ENCODE measurements at places on chromosomes 1 and 21.

GRCh38 chr21:45187646-45188045 is 100.0 kb downstream of the POFUT2 start:
- no peak for DNase-seq

DNA sequence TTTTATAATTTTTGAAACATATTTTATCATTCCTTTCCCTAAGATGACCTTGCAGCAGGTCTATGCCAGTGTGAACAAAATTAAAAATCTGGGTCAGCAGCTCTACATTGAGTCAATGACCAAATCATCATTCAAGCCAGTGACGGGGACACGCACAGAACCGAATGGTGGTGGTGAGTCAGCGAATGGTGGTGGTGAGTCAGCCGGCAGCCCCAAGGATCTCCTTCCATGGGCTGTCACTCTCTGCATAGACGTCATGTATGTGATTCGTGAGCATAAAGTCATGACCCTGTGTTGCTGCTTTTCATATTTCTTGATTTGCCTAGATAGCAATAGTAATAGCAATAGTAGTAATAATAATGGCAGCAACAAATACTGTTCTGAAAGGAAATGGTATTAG is 26.3 kb downstream of the PER3 start:
- no peak for DNase-seq

- no peak for DNase-seq
Measured at GRCh38 chr1:100597061-100597741, 59.3 kb downstream of the GPR88 start.

GRCh38 chr21:17370263-17370662 is 142.6 kb upstream of the CXADR start:
- peak; percentile 60 for DNase-seq

DNA sequence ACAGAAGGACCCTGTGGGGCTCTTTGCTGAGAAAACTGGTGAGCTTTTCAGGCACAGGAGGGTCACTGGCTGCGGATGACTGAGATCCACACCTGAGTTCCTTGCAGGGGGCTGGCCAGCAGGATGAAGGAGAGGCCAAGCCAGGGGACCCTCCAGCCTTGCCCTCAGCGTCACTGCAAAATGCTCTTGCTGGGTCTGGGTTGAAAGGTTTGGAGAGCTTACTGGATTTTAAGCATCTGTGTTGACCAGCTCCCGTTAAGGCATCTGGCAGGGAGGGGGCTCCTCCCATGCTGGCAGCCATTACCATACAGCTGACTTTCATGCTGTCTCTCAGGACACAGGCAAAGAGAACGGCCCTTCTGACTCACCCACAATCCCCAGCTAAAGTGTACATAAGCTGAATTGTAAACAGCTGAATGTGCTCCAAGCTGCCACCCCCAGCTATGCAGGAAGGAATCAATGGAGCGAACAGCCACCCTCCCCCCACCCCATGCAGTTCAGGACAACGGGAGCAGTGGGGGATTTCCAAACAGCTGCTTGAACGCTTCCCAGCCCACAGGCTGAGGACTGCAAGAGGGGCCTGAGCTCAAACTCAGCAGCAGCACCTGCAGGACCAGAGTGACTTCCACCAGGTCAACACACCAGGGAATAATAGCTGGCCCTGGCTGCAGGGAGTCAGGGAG is 21.3 kb upstream of the A3GALT2 start:
- DNase-seq, result peak; percentile 79

GRCh38 chr1:98749152-98749756 is 87.7 kb downstream of the SNX7 start:
- DNase-seq, result no peak

DNA sequence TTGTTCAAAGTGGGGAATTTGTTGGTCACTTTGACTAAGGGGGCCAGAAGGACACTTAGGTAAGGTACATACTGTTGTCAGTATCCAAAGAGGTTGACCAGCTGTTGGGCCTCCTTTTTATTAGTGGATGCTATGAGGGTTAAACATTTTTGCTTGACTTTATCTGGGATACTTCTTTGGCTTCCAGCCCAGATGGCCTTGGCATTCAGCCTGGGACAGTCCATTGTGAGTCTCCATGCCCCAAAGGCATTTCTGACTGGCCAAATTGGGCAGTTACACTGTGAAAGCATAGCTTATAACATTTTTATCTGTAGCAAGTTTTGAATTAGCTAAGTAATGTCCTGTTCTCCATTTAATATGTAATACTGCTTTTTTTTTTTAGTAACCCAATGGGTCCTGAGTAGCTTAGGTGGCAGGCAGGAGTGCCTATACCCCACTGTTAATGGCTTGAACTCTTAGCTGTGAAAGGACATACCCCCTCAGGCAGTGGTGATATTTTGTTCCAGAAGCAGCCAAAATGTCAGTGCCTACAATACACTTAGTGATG is 35.4 kb upstream of the CD1D start:
- peak; percentile 68 for DNase-seq

GRCh38 chr1:100502052-100502792 is 35.7 kb upstream of the GPR88 start:
- no peak for DNase-seq

DNA sequence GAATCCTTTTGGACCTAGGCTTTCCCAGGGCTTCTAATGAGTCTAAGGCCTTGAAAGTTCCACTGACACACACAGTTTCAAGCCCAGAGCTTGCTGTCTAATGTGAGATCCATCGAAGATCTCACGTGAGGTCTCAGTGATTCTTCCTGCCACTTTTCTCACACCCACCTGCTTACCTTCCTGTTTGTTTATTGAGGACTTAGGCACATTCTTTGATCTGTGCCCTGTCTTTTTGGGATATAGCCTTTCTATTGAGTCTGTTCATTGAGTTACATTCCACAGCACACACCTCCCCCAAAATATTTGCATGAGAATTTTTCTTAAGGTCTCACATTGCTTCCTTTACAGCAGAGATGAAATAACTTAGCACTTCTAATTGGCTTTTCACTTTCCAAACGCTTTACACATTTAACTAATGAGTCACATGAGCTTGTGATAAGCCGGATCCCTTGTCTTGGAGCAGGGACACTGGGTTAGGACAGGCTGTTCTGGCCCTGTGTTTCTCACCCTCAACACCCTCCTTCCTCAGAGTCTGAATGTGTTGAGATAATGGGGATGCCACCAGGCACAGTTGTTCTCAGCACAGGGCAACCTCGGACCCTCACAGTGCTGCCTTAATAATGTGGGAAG is 288.3 kb downstream of the TM2D1 start:
- no peak for DNase-seq

DNA sequence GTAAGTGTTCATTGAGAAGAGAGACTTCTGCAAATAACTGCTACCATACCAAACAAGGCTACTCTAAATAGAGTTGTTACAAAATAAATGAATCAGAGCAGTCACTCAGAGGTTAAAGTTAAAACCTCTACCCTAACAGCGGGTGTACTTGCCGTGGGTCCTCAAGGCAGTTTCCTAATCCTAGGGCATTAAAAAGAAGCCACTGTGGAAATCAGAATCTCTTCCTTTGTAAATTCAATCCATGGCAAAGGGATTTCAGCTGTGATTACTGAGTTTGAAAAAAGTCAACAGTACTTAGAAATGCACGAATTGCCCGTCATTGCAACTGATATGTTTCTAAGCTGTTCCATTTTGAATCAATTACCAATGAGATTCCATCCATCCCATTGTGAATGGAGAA is 13.5 kb downstream of the TBX15 start:
- DNase-seq, result no peak

DNA sequence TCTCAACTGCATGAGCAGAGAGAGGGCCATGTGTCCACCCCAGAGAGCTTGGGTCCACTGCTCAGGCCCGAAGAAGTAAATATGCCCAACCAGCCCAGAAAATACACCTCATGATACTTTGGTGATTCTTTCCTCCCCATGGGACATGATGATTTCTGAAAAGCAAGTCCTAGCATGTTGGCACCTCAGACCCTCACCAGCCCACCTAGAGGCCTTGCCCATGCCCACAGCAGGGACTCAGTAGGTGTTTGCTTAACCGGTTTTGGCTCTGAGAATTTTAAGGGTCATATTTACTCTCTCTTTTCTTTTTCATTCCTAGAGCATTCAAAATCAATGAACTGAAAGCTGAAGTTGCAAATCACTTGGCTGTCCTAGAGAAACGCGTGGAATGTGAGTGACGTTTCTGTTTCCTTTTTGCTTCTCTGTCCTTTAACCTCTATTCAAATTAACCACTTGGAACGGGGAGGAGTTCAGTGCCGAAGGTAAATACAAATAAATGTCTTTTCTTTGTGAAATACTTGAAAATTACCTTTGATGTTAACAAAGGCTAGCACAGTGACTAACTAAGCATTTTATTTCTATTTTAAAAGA is 79.7 kb downstream of the PDE9A start:
- no peak for DNase-seq

- DNase-seq, result no peak
Measured at GRCh38 chr1:224673141-224673540, 57.0 kb downstream of the CNIH3 start.

DNA sequence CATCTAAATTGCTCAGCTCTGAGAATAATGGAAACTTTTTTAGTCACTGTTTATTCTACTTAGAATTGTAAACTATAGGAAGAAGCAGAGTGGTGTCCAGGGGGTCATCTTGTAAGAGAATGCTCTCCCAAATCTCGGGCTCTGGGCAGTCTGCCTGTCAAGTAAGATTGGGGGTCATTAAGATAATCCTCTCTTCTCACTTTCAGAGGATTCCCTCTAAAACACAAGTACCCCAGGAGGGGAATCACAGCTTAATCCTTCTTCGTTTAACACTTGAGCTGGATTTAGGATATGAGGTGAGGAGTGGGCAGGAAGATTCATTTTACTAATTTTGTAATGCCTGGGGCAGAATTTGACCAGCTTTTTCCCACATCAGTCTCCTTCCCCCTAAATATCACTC is 81.2 kb downstream of the RPS6KA1 start:
- no peak for DNase-seq

DNA sequence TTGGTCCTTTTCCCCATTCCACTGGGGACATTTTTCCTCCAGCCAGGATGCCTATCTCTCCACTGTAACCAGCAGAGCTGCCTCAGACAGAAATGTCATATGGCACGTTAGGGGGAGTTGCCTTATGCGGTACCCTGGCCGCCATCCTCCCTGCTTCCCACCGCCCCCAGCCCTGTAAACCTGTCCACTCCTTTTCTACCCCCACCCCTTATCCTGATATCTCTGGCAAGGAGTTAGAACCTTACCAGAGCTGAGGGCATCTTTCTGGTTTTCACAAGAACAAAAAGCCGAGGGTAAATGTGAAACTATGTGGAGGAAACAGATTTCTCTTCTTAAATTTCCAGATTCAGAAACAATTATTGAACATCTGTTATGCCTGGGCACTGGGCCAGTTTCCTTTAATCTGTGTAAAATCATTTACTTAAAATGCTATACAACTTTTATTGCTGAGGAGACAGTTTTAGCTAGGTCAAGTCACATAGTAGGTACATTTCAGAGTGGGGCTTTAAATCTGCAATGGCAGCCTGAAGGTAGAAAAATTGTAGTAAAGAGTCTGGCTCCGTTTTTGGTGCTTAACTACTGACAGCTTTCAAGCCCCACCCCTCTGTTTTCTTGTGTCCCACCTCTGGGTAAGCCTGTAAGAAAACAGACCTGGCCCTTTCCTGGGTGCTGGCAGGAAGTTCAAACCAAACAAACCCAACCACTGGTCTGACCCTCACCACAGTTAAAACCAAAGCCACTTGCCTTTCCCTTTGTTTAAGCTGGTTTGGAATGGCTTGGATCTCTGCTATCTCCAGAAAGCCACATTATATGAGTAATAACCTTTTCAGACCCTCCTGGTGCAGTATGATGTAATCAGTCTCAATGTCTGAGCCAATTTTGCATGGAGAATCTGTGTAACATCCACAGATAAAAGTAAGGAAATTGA is 319.0 kb downstream of the HHAT start:
- no peak for DNase-seq

GRCh38 chr1:244075247-244075722 is 24.2 kb downstream of the ZBTB18 start:
- DNase-seq, result no peak

DNA sequence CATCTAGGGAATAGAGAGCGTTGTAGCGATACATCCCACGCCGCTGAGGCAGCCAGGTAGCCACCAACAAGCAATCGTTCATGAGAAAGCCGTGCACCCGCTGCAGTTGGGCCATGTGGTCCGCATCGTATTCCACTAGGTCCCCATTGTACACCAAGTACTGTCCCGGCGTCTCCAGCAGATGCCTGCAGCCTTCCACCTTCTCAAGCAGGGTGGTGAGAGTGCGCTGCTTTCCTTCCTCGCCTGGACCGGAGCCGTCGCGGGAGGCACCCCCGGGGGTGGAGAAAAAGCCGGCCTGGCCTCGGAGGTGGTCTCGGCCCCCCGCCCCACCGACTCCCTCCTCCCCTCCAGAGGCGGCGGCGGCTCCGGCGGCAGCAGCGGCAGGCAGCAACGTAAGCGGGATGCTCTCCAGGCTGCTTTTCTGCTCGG is 595 bp downstream of the EXOC8 start:
- DNase-seq, result peak; percentile 56

GRCh38 chr1:31441558-31441957 is 28.5 kb downstream of the SERINC2 start:
- DNase-seq, result no peak

Data from breast epithelium (tissue), 4 donors.